Kidney epithelial cell (primary cell): ENCODE measurements at places on chromosomes 13 and 19. TPM values are rescaled to one million over a fixed set of nuclear protein-coding genes. Genes with fewer than 3 reads are reported as not detected.

ZNF132 gene
- 4.2 and 4.8 TPM in 2 replicates for total RNA-seq

DHDH gene
- 1.0 and 1.5 TPM in 2 replicates for total RNA-seq

NLRP11 gene
- total RNA-seq, result not detected in 2 replicates

OR7D2 gene
- 0.41 TPM in 1 of 2 replicates, not detected in the other for total RNA-seq

ZNF260 gene
- total RNA-seq, result 18.6 and 19.4 TPM in 2 replicates

FUT1 gene
- total RNA-seq, result 10.4 and 12.3 TPM in 2 replicates

CCNA1 gene
- 0.17 and 0.75 TPM in 2 replicates for total RNA-seq

ERFL gene
- not detected in 2 replicates for total RNA-seq

NCAN gene
- total RNA-seq, result 0.17 TPM in 1 of 2 replicates, not detected in the other

FXYD3 gene
- 0.50 and 0.89 TPM in 2 replicates for total RNA-seq

GFY gene
- total RNA-seq, result not detected in 2 replicates

ZNF569 gene
- total RNA-seq, result 4.7 and 5.0 TPM in 2 replicates

ZNF573 gene
- total RNA-seq, result 3.1 and 14.1 TPM in 2 replicates

MAST1 gene
- total RNA-seq, result 0.88 and 2.4 TPM in 2 replicates

CCL25 gene
- not detected in 2 replicates for total RNA-seq

KLF1 gene
- not detected in 2 replicates for total RNA-seq

CEACAM20 gene
- total RNA-seq, result not detected in 2 replicates

ZNF816 gene
- total RNA-seq, result 12.8 and 13.1 TPM in 2 replicates

BST2 gene
- total RNA-seq, result 38.2 and 41.4 TPM in 2 replicates

ZNF700 gene
- 4.4 and 4.5 TPM in 2 replicates for total RNA-seq

PSG11 gene
- total RNA-seq, result not detected in 2 replicates

ZNF610 gene
- total RNA-seq, result 4.5 and 5.8 TPM in 2 replicates

ZNF100 gene
- 2.0 and 4.4 TPM in 2 replicates for total RNA-seq

NPAS1 gene
- 1.6 TPM in 1 of 2 replicates, not detected in the other for total RNA-seq

ZNF439 gene
- 5.3 and 5.5 TPM in 2 replicates for total RNA-seq

PRSS57 gene
- total RNA-seq, result not detected in 2 replicates

PSMD8 gene
- total RNA-seq, result 316 and 367 TPM in 2 replicates

ZNF324B gene
- 5.0 and 5.8 TPM in 2 replicates for total RNA-seq

PSG4 gene
- total RNA-seq, result 3.0 and 7.4 TPM in 2 replicates

QPCTL gene
- total RNA-seq, result 15.6 and 26.2 TPM in 2 replicates

CD33 gene
- total RNA-seq, result not detected in 2 replicates

NLRP9 gene
- total RNA-seq, result not detected in 2 replicates

LRRC8E gene
- 11.6 and 15.1 TPM in 2 replicates for total RNA-seq
